ENCODE measurements at places on chromosomes 5 and 9.

DNA sequence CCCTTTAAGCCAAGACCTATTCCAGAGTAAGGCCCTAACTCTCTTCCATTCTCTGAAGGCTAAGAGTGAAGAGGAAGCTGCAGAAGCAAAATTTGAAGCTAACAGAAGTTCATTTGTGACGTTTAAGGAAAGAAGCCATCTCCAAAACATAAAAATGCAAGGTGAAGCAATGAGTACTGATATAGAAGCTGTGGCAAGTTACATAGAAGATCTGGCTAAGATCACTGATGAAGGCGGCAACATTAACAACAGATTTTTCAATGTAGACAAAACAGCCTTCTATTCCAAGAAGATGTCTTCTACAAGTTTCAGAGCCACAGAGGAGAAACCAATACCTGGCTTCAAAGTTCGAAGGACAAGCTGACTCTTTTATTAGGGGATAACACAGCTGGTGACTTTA lies 1143.4 kb downstream of the CDH12 start:
- no peak for DNase-seq

DNA sequence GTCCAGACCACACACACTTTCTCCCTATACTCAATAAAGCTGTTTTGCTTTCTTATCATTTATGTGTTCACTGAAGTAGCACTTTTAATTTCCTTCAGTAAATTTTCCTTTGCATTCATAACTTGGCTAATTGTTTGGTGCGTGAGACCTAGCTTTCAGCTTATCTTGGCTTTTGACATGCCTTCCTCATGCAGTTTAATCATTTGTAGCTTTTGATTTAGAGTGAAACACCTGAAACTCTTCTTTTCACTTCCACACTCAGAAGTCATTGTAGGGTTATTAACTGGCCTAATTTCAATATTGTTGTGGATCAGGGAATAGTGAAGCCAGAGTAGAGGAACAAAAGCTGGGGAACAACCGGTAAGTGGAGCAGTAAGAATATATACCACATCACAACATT lies 114.7 kb downstream of the ST8SIA4 start:
- DNase-seq: no peak

DNA sequence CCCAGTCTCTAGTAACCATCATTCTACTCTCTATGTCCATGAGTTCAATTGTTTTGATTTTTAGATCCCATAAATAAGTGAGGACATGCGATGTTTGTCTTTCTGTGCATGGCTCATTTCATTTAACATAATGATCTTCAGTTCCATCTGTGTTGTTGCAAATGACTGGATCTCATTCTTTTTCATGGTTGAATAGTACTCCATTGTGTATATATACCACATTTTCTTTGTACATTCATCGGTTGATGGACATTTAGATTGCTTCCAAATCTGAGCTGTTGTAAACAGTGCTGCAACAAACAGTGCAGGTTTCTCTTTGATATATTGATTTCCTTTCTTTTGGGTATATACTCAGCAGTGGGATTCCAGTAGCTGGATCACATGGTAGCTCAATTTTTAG lies 46.4 kb downstream of the S100Z start:
- DNase-seq: no peak

GRCh38 chr9:7210854-7211637 lies 453.3 kb downstream of the KDM4C start:
- no peak for DNase-seq

DNA sequence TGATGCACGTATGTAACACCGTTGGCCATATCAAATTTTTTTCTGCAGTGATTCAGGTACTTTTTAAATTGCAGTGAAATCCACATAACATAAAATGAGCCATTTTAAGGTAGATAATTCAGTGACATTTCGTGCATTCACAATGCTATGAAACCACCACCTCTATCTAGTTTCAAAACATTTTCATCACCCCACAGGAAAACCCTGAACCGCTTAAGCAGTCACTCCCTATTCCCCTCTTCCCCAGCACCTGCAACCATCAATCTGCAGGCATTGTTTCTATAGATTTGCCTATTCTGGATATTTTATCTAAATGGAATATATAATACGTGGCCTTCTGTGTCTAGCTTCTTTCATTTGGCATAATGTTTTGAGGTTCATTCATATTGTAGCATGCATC lies 79.2 kb downstream of the BOD1 start:
- no peak for DNase-seq

DNA sequence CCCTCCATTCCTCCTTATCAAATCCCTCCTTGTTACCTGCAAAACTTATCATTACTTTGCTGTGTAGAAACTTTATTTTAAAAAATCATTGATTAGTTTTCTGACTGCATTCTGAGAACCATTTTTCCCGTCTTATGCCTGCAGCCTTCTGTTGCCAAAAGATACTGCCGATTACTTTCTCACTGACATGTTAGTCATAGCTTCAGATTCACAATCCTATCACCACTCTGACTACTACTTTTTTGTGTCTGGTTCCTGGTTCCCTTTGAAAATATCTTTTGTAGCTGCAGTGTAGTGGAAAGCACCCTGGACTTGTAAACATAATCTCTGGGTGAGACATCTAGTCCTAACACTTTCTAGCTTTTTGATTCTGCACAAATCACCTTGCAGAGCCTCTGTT lies 71.7 kb downstream of the NR2F1 start:
- no peak for DNase-seq

DNA sequence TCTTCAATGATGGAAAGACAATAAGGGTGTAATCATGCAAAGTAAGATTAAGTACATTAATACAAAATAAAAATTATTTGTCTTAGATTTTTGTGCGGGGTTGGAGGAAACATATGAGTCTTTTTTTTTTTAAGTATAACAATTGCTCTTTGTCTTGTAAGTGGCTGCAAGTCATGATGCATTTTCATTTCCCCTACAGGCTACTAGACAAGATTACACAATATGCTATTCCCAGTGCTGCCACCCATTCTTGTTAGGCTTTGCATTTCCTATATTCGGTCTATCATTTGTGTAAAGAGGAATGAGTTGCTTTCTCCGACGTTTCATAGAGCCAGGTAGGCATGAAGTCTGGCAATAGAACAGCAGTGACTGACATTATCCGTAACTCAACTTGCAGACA lies 294.2 kb upstream of the CYLC2 start:
- DNase-seq: no peak

DNA sequence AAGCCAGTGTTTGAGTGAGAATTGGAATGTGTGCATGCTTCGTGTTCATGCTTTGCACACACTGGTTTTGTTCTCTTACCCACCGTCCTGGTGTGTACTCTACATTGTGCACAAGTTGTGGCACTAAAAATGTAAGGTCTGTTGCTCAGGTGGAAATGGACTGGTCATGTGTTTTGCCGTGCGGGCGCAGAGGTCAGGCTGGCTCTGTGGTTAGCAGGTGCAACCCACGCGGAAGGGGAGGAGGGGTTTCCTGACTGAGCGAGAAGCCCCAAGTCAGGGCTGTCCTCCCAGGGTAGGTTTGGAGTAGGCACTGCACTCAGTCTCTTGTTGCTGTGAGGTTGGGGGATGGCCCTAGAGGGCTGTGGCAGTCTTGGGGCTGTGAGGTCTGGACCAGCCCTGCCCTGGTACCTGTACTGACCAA lies 86.6 kb downstream of the EHMT1 start:
- no peak for DNase-seq

- DNase-seq: no peak
These were observed 27.1 kb upstream of the ZBTB43 start for GRCh38 chr9:126777733-126778132.

GRCh38 chr5:73273379-73274050 lies 100.5 kb downstream of the TMEM174 start:
- no peak for DNase-seq

DNA sequence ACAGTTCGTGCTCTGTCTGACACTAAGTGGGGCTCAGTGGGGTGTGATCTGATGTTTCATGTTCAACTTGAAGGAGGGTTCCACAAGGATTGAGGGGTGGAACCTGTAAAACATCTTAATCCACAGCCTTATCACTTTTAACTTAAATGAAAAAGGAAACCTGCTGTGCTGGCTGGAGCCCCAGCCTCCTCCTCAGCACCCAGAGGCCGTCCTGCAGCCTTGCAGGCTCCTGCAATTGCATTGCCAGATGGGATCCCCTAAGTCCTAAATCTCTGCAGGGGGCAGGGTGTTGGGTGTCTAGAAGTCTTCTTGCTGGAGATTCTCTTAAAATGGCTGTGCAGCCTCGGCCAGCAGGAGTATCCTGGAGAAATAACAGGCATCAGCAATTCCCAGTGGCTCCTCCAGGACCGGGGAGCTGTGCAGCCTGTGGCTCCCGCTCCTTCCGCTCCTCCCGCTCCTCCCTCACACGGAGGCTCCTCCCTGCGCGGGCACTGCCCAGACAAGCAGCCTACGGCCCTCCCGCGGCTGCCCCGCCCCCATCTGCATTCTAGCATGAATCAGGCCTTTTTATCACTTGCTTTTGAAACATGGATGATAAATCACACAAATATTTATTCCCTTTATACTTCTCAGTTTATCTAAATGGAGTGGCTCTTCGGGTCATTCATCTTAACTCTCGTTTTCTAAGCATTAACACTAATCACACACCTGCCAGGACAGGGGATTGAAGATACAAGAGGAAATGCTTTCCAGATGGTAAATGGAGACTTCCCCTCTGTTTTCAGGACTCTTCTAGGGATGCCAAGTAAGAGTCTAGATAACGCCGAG lies 131.0 kb downstream of the ADAMTS16 start:
- peak; percentile 81 for DNase-seq

DNA sequence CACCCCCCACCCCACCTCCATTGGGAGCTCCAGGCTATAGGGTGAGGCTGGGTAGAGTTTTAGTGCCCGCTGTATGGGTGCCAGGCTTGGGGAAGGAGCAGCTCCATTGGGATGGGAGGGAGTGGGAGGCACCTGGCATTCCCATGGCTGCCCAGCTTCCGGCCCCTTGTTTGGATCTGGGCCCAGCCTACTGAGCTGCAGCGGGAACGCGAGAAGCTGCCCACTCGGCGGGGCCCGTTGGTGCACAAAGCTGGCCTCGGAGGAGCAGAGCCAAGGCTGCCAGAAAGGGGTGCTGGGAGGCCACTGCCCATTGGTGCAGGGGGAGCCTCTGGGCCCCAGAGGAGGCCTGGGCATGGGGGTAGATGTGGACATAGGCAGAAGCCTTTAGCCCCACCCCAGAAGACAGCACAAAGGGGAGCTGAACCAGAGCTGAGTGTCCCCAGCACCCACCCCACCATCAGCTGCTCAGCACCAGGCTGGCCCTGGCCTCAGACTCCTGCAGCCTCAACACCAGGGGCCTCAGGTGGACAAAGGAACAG lies 4.4 kb downstream of the LCN9 start:
- DNase-seq: no peak

GRCh38 chr9:86924206-86924605 lies 23.1 kb downstream of the GAS1 start:
- peak; percentile 67 for DNase-seq

DNA sequence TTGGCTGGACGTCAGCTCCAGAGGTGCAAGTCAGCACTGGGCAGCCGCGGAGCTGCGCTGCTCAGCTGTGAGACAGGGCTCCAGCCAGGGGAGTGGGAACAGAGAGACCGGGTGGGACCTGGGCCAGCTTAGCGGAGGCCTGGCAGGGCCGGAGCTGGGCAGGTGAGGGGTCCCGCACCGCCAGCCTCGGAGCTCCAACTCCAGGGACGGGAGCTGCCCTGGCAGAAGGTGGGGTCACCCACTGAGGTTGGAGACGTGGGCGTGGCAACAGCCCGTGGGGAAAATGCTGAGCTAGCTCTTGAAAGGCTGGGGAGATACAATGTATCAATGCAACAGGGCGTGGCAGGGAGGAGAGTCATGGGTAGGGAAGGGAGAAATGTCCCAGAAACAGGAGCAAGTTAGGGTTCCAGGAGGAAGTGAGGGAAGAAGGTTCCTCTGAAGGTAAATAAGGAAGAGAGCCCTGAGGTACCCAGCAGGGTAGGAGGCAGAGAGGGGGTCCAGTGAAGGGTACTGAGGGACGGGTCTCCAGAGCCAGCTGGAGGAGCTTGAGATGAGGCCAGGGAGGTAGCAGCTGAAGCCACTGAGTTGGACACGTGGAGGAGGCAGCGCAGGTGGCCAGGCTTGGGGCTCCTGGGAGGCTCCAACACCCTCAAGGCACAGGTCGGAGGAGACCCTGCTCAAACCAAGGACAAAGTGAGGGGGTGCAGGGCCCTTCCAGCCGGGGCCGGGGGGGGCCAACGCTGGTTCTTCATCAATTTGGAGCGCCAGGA lies 736 bp upstream of the NKD2 start:
- DNase-seq: no peak

DNA sequence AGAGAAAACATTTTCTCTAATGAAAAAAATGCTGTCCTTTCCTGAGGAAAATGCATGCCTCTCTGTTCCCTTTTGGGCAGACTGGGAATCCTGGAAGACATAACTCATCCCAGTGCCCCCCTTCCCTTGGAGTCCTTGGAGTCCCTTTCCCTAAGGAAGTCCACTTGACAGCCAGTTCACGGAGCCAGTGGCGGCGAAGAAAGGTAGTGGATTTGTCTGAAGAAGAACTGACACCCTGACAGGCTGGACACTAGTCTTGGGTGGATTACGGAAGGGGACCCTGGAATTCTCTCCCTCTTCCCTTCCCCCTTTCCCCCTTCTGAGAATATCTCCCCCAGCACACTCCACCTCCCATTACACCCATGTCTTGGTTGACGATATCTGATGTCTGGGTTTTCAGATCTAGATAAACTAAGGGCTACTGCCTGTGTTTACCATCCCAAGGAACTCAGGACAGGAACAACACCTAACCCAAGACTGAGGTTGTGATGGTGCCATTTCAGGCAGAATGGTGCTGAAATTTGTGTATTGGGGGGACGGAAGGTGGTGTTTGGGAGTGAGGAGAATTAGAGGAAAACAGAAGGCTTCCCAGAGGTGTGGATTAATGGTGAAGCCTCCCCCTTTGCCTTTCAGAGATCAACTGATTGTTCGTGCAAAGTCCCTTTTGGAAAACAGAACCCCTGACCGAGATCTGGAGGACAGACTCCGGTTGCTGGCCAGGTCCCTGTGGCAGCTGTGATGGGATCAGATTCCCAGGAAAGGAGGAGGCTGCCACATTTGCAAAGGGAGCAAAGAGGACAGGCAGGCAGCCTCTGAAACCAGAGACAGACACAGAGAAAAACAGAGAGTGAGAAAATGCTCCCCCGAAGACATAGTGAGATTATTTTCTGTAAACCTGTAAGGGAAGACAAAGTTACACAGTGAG lies 704 bp downstream of the SPARC start:
- DNase-seq: no peak
